ENCODE measurements at places on chromosomes 3 and 15.

DNA sequence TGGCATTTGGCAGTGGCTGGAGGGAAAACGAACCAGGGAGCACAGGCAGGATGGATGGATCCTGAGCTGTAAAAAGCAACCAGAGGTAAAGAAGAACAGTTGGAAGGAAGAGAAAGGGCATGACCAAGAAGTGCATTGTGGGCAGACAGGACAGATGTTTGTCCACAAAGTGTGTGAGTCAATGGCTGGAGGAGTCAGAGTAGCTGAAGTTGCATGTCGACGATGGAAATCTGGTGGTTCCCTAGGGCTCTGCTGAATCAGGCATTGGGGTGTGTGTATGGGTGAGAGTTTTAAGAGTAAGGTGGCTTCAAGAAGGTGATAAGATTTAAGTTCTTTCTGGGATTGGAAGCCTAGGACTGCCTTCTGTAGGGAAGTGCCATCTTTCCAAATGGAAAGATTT is 214.0 kb upstream of the BHLHE40 start:
- no peak for DNase-seq

GRCh38 chr3:144497452-144497851 is 525.8 kb downstream of the DIPK2A start:
- DNase-seq = no peak

DNA sequence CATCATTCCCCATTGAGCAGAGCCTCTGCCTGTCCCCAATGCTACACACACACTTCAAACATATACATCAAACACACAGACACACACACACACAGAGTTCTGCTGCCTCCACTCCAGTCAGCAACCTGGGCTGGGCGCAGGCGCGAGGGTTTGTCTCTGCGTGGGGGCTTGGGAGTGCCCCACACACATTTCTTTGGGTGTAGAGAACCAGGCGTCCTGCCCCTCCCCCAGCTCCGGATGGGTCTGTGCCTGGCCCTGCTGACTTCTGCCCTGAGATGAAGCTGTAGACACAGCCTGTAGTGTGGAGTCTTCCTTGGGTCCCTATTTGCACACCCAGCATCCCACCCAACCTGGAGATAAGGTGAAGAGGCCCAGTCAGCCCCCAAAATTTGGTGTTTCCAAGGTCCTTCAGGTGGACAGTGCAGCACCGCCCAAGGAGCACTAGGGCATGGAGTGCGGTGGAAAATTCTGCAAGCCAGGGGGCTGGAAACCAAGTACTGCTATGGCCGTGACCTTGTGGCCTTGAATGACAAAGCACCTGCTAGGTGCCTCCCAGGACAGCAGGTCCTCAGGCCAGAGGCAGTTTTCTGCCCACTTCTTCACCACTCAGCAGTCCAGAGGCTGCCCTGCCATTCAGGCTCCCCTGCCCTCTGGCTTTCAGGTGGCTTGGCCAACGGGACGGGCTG is 26.8 kb downstream of the FBXW12 start:
- no peak for DNase-seq

DNA sequence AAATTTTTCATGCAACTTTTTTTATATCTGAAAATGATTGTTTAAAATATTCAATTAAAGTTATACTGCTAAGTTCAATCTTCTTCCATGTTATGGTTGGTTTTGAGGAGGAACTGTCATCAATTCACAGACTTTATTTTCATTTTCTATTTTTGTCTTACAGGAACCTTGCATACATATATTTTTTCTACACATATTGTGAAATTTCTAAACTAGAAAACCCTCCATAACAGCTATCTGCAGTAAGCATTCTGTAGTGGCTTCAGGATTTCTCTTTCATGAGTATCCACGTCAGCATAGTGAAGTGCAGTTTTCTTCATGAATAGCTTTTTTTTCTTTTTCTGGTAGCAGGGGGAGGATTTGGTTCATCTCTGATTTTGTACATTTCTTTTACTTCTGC is 48.2 kb downstream of the ATR start:
- DNase-seq = no peak

DNA sequence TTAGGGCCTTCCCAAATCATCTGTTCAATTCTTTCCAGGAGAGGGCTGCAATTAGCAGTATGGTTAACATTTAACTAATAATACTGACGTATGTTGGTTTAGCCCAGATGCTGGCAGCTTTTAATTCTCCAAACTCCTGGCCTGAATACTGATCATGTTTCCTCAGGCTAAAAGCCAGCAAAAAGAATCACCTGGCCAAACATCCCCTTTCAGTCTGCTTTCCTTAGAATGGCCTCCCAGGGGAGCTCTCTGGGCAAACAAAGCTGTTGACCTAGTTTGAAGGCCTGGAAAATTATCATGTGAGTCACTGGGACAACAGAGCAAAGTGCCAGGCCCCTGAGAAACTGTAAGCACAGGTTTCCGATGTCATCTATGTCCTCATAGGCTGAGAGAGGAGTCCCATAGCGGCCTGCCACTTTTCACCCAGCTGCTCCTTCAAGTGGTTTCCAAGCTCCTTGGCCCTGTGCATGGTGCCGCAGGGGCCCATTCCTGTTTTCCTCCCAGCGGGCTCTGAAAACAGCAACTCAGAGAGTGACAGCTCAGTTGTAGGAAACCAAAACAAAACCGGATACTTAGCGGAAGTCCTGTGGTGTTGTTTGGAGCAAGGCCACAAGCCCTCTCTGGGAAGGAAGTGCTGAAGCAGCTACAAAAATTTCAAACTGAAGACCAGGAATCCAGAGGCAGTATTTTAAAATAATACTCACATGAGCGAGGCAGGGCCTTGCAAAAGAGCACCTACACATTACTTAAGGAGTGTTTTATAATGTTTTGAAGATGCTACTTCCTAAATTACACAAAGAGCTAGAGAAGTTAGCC is 36.5 kb upstream of the RAB11A start:
- peak; percentile 92 for DNase-seq

DNA sequence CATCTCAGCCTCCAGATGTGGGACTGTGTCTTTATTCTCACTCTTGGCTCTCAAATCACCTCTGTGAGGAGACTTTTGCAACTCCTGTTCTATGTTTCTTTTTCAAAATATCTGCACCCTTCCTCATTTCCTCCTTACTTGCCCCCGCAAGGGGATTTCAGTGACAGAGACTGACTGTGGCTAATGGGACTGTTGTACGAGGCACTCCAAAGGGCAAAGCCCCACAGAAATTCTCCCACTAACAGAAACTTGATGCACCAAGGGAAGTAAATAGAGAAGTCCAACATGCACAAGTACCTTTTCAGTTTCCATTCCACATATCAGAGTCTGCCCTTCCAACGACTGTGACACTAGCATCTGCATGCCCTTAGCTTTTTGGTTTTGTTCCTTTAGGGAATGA is 69.7 kb downstream of the LRRK1 start:
- DNase-seq = no peak

DNA sequence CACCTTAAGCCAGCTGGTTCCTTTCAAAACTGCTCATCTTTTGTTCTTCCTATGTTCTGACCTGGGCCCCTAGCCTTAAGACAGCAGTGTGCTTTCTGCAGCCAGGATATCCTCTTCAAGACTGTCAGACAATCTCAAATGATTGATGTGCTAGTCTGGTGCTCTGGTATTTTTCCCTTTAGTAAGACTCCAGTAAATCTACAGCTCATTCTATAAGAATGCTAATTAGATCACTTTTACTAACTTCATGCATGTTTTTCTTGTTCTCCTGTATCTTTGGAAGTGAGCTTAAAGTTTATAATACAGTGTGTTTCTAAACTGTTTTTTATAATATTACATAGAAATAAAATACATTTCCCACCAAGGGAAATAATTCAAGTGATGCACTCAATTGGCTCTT is 220.9 kb upstream of the NANOGP8 start:
- no peak for DNase-seq

DNA sequence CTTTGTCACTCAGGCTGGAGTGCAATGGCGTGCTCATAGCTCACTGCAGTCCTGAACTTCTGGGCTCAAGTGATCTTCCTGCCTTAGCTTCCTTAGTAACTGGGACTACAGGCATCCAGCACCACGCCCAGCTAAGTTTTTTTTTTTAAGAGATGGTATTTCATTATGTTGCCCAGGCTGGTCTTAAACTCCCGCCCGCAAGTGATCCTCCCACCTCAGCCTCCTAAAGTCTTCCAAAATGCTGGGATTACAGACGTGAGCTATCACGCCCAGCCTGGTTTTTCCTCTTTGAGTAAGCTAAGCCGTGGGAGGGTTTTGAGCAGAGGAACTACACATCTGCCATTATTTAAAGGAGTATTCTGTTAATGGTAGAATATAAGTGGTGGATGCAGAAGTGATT is 7.4 kb upstream of the LRRFIP2 start:
- DNase-seq = no peak

- peak; percentile 9 for DNase-seq
These were observed 63.2 kb downstream of the IQGAP1 start for GRCh38 chr15:90451053-90451850.

GRCh38 chr3:16033889-16034687 is 140.4 kb upstream of the GALNT15 start:
- DNase-seq = no peak

DNA sequence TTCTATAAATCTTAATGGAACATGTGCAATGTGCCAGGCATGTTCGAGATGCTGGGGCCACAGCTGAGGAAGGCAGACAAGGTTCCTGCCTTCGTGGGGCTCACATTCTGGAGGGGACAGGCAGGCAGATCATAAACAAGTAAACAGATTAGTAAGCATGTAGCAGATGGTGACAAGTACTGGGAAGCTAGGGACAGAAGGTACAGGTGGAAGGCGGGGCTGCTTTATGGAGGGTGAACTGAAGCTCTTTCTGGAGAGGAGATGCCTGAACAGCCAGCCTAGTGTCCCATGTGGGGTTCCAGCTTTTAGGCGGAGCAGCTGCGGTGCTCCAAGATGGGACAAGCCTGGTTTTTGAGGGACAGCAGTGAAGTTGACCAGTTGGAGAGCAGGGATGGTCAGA is 74.7 kb upstream of the SNRK start:
- no peak for DNase-seq

DNA sequence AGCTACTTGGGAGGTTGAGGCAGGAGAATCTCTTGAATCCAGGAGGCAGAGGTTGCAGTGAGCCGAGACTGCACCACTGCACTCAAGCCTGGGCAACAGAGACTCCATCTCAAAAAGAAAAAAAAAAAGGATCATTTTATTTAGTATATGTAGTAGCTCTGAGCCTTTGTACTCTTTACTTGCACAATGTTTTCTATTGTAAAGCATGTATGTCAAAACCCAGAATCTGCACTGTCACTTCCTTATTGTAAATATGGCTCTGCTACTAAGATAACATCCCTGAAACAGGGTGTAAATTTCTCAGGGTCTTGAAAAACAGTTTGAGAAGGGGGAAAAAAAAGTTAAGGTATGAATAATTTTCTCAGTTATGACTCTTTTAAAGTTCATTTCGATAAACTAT is 35.1 kb downstream of the SLMAP start:
- DNase-seq = no peak

DNA sequence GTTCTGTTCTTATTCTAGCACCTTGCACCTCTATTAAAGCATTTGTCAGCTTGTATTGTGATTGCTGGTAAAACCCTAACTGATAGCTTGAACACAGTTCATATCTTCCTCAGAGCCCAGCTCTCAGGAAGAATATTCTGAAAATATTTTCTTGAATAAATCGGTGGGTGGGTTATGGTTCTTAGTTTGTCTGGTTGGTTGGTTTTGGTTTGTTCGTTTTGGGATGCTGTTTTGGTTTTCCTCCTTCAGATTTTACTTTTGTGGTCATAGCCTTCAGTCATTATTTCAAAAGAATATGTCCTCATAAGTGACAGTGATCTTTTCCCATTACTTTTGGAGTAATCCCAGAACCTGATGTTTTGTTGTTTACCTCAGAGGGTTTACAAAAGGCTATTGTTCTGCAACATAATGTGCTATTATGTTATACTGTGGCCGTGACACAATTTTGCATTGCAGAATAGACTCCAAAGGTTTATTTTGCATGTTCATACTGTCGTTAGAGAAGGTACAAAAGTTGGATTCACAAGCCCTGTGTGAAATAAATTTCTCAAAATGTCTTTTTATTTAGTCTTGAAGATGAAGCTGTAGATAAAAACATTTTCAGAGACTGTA is 2.7 kb upstream of the TMEM87A start:
- DNase-seq = no peak

DNA sequence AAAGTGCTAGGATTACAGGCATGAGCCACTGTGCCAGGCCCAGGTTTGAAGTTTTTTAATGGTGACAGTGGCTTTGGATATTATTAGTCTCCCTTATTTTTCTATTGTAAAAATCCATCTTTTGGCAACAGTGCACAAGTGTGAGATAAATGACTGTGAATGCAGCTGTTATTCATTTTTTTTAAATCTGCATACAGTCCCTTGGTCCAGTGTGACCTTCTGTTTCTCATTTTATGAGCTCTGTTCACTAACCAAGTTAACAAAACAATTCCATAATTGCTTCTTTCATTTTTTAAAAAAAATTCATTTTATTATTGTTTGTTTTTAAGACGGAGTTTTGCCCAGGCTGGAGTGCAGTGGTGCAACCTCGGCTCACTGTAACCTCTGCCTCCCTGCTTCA is 381.8 kb downstream of the NAALADL2 start:
- no peak for DNase-seq

DNA sequence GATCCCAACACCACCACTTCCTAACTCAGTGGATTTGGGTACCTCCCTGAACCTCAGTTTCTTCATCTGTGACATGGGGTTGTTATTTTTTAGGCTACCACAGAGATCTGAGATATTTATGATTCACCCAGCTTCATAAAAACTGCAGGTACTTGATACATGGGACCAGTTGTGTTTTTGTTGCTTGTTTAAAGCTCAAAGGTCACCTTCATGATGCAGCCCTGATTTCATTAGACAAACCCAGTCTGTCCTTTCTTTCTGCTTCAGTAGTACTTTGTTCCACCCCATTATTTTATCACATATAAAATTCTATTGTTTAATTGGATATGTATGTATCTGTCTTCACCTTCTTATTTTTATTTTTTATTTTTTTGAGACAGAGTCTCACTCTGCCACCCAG is 57.4 kb upstream of the C15orf61 start:
- DNase-seq = no peak

DNA sequence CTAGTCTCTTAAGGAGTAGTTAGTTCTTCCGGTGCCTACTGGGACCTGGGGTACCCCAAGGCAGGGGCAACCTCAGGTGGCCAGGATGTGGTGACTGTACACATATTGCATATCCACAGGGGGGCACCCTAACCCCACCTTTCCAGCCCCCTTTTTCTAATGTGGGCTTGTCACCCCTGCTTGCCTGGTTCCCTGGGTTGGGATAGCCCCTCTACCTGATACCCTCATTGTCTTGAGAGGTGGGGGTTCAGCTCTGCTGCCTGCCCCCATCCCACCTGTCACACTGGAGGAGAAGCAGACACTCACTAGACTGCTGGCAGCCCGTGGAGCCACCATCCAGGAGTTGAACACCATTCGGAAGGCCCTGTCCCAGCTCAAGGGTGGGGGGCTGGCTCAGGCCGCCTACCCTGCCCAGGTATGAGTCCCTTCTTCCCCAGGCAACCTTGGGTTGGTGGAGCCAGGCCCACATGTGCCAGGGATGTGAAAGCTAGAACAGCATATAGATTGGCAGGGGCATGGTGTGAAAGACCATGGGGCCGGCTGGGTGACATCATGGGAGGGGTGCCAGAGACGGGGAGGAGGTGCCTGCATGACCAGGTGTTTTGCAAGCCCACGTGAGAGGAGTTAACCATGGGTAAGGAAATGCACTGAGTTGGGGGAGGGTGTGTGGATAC is 4.0 kb downstream of the GLYCTK start:
- no peak for DNase-seq

- no peak for DNase-seq
These were observed 50.3 kb upstream of the OSBPL11 start for GRCh38 chr3:125645616-125646015.

GRCh38 chr15:93274257-93274656 is 185.2 kb upstream of the RGMA start:
- DNase-seq = no peak

- DNase-seq = no peak
These were observed 24.5 kb downstream of the ARID3B start for GRCh38 chr15:74565381-74566085.

GRCh38 chr3:54847361-54847760 is 80.5 kb downstream of the LRTM1 start:
- DNase-seq = no peak
